ENCODE measurements at places on chromosomes 16 and 17.

DNA sequence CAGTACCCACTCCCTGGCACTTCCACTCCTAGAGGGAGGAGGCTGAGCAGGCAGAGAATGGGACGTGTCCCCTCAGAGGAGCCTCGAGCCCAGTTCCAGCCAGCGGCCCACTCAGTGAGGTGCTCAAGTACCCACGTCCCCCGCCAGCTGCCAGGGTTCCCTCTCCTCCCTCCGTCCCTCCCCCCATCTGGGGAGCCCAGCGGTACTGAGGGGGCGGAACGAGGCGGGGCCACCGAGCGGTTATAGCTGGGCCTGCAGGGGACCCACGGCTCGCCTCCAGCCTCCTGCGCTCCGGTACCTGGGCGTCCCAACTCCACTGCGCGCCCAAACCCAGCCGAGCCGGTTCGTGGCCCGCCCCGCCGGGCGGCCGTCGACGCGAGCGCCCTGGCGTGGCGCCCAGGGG, at the start of gene NPW:
Gene NPW, plus strand, starts transcription at position 268 of the 403 bp plus-strand sequence.
- DNase-seq, result no peak

DNA sequence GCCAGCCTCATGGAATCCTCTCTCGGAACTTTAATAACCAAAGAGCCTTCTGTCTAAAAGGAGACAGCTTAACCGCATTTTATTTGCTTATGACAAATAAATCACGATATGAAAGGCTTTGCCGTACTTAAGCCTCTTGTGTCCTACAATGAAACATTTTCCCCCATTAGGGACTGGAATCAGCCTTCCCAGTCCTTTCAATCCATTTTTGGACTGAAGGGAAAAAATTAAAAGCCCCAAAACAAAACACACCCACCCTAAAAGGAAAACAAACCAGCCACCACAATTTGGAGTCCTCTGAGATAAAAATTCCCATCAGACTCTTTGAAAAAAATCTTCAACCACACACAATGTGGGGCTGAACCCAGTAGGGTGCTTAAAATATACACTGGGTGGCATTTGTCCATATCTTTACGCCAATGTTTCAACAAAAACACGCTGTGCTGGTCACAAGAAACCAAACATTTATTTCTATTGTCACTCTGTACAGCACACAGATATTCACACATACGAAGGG, 3.0 kb downstream of the HOXB4 start:
- no peak for DNase-seq

DNA sequence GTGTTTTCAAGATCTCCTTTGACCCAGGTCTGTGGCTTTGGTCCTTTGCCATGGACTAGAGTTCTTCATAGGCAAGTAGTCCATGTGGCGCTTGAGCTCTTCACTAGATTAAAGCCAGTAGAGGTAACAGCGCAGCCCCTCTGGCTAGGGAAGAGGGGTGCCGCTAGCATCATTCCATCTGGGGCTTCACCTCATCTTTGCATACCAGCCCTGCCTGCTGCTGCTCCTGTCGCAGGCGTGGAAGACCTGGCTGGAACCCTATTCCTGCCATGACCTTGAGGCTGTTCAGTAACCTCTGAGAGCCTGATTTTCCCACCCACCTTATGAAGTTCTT, 198.4 kb downstream of the MSI2 start:
- DNase-seq, result no peak

DNA sequence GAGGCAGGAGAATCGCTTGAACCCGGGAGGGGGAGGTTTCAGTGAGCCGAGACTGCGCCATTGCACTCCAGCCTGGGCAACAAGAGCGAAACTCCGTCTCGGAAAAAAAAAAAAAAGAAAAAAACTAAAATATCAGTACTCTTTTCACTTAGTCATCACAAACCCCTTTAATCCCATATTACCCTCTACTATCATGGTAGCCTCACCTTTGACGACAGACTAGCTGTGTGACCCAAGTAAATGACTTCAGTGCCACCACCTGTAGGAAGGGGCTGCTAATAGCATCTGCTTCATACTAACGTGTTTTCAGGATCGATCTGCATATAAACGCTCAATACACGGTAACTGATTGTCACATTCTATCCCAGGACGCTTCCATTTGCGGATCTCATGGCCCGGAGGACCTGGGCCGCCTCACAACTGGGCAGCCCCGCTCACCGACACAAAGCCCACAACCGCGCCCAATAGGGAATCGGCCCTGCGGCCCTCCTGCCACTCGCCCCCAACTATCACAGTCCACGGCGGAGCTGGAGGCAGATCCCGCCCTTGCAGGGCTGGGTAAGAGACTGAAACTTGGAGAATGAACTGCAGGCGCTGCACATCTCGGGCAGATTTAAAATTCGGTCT, 1.1 kb upstream of the ZNF263 start:
- no peak for DNase-seq

DNA sequence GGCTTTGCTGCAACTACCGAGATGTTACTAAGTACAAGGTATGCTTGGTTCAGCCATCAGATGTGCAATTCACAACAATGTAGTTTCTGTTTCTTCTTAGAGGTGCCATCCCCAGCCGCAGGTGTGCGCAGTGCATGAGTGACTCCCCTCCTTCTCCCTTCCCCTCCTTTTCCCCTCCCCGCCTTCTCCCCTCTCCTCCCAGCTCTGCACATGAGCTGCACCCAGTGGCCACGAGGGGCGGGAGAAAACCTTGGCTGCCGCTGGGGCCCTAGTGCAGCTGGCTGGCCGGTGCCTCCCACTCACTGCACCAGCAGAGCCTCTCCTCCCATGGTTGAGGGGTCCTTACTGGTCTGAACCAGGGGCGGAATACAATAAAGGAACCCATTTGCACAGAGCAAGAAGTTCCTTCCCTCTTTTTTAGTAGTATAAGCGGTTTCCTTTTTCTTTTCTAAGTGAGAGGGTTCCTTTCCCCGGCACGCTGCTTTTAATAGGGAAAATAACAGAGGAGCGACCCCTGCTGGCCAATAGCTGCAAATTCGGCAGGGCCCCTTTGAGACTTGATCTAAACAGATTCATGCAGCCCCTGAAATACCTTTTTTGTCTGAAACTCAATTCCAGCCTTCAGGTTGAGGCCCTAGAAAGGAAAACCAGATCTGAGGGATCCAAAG, 7.8 kb upstream of the CCL15 start:
- no peak for DNase-seq

DNA sequence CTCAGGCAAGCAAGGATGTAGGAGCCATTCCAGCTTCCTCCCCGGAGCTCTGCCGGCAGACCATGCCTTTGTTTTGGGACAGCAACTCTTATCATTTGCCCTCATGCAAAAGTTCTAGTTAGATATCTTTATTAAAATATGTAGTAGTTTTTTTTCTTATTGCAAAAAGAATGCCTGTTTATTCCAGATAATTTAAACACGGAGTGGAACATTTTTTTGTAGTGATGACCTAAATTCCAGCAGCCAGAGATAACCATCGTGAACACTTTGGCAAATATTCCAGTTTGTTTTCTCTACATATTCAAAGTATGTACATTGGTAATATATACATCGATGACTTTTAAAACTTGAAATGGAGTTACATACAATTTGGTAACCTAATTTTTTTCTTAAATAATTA, 54.8 kb downstream of the CRISPLD2 start:
- DNase-seq, result no peak

GRCh38 chr17:35011671-35012216, 31.4 kb downstream of the LIG3 start:
- no peak for DNase-seq

GRCh38 chr17:38544839-38545209, 60.9 kb downstream of the SRCIN1 start:
- no peak for DNase-seq

- DNase-seq, result peak; percentile 82
Measured at GRCh38 chr17:58153046-58153445, 4.9 kb downstream of the OR4D1 start.

DNA sequence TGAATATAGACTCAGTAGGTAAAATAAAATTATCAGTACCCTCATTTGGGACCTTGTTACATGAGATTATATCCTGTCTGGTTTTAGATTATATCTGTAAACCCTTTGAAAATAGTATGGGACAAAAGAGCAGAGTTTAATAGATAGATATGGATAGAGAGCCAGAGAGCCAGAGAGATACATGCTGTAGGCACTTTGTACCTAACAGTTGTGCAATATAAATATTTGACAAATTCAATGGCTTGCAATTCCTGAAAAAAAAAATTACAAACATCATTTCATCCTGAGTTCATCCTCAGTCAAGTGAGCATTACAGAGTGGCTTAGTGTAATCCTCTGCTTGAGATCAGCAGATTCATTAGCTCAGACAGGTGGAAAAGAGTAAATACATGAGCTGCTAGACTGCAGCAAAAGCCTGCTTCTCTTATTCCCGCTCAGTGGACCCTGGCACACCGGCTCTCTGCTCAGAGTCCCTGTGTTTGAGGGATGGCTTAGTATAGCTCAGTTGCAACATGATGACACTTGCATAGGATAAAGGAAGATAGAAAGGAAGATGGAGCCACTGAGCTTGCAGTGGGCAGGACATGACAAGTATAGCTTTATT, 931.6 kb upstream of the GOT2 start:
- no peak for DNase-seq

DNA sequence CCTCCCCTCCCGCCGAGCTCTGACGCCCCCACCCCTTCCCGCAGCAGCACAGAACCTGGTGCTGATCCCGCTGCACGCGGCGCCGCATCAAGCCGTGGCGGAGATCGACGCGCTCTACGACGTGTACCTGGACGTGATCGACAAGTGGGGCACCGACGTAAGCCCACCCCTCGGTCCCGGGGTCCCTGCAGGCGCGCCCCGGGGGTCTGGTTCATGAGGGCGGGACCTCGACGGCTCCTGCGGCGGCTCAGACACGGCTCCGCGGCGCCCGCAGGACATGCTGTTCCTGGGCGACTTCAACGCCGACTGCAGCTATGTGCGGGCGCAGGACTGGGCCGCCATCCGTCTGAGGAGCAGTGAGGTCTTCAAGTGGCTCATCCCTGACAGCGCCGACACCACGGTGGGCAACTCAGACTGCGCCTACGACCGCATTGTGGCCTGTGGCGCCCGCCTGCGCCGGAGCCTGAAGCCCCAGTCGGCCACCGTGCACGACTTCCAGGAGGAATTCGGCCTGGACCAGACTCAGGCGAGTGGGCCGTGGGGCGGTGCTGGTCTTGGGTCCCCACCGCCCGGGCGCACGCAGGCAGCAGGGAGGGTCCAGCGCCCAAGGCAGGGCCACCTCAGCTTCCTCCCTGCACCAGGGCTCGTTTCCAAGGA, 1.4 kb downstream of the DNASE1L2 start:
- no peak for DNase-seq

GRCh38 chr17:1328437-1328836, 49.0 kb downstream of the TRARG1 start:
- no peak for DNase-seq

DNA sequence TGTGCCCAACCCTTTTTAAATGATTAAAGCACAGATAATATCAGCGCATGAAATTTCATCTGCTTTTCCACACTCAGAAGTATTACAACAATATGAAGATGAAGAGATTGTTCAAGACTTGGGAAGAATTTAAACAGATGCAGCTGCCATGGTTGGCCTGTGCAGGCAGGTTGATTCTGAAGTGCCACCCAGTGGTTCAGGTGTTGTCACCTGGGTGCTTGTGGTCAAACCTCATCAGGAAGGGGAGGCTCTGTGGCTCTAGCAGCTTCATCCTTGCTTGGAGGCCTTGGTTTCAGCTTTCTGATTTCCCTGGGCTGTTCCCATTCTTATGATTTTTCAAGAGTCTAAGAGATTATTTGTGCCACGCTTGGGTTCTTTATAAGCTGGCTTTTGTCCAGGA, 22.2 kb upstream of the CLEC18C start:
- no peak for DNase-seq

DNA sequence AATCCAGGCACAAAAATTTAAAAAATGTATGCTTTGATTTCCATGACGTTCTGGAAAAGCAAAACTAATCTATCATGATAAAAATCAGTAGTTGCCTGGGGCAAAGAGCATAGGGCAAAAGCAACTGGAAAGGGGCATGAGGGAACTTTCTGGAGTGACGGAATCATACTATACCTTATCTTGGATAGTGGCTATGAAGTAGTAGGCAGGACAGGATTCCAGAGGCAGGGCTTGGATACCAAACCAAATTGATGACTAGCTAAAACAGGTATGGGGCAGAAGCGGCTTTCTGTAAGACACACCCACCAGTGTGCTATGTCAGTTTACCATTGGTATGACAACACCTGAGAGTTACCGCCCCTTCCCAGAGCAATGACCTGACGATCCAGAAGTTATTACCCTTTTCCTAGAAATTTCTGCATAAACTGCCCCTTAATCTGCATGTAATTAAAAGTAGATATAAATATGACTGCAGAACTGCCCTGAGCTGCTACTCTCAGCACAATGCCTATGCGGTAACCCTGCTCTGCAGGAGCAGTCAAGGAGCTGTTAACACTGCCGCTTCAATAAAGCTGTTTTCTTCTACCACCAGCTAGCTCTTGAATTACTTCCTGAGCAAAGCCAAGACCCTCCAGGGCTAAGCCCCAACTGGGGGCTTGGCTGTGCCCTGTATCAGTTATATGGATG, 56.7 kb downstream of the CFDP1 start:
- no peak for DNase-seq

- DNase-seq, result peak; percentile 48
Measured at GRCh38 chr16:15950161-15950854, 892 bp downstream of the ABCC1 start.

- no peak for DNase-seq
Measured at GRCh38 chr17:36611345-36612072, 10.1 kb downstream of the MRM1 start.

- DNase-seq, result no peak
Measured at GRCh38 chr16:81214745-81215166, 23.7 kb upstream of the BCO1 start.

GRCh38 chr17:1315891-1316403, 36.5 kb downstream of the TRARG1 start:
- DNase-seq, result no peak

DNA sequence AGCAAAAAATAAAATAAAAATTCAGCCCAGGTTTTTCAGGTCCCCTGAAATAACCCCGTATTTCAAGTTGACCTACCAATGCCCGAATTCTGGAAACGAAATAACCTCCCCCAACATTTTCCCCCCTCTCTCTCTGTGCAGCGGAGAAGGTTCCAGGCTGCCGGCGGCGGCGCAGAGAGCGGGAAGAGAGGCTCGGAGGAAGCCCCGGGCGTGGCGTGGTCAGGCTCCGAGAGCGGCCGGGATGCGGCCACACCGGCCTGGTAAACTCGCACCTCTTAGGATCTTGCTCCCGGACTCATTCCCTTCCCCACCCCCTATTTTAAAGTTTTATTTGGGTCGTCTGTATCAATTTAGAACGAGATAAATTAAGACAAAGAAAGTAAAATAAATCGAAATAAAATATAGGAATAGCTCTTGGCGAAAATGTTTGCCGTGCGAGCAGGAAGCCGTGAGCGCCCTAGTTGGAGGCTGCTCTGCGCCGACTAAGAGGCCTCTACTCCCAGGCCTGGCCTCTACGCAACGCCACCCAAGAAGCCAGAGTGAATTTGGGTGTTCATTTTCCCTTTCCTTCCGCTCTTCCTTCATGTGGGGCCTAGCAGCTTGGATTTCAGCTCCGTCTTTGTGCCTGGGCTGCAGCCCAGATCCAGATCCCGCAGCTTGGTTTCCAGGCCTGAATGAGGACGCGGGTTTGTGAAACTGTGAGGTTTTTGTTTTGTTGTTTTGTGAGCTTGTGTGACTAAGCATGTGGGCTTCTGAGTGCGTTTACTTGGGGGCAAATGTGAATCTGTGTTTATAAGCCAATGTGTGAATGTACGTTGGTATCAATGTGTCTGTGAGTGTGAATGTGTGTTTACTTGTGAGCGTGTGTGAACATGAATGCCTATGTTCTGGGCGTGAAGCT, 1.5 kb upstream of the HOXB6 start:
- DNase-seq, result no peak

- no peak for DNase-seq
Measured at GRCh38 chr16:73183611-73184092, 135.7 kb upstream of the ZFHX3 start.

GRCh38 chr17:61394630-61395408, 4.8 kb upstream of the TBX2 start:
- no peak for DNase-seq
